GM19239 (cell line): ENCODE measurements at places on chromosomes 7 and 10.

DNA sequence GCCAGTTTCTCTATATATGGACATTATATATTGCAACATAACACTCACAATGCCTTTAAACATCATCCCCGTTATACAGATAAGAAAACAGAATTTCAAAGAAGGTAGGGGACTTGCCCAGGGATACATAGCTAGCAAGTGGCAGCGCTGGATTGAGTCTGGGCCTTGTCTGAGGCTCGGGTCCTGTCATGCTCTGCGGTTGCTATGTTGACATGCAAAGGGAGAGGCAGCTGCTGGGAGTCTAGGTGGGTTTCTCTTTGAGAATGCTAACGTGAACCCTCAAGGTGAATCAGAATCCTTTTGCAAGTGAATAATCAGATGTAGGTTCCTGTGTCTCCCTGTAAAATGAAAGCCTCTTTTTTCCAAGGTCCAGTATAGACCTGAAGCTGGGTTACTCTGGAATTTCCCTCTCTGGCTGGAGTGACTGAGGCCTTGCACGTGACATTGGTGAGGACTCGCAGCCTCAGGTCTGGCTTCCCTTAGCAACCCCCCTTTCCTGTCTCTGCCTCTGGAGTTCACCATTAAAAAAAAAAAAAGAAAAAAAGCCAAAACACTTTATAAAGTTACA is 38.9 kb downstream of the TCF7L2 start:
- DNase-seq = no peak

DNA sequence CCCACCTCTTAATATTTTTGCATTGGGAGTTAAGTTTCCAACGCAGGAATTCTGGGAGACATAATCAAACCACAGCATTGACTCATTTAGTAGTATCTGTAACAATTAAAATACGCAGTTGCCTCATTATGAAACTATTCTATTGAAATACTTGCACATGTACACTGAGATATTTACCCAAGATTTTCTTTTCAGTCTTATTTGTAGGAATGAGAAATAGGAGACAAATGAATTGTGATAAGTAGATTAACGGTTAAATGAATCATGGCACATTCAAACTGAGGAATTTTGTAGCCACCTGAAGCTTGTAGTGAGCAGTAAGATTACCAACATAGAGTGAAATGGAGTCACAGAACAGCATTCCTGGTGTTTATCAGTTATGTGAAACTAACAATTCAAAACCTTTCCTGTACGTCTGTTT is 18.1 kb downstream of the RP9 start:
- no peak for DNase-seq

GRCh38 chr7:85509476-85509875 is 322.6 kb upstream of the SEMA3D start:
- no peak for DNase-seq

- DNase-seq = no peak
Observed at GRCh38 chr7:18580950-18581349, 85.4 kb downstream of the HDAC9 start.

- DNase-seq = no peak
Observed at GRCh38 chr7:42269161-42269560, 32.2 kb upstream of the GLI3 start.

GRCh38 chr7:28169230-28169629 is 11.4 kb downstream of the JAZF1 start:
- no peak for DNase-seq

DNA sequence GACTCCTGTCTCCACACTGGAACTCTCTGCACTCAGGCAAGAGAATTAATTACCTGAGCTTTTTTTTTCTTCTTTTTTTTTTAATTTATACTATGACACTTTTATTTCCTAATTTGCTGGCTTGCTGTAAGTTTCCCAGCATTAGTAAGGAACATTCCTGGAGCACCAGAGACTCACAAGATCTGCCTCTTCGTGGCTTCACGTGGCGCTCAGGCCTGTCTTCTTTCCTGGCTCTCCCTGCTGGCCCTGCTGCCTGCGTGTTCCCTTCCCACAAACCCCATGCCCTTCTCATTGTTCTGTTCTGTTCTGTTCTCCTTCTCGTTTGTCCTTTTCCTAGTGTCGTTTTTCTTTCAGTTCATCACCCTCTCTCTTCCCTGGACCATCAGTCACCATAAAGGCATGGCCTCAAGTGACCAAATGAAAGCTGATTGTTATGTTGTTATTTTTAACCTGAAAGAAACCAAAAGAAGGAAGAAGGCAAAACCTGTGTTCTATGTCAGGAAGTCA is 591.6 kb upstream of the PFKP start:
- no peak for DNase-seq

DNA sequence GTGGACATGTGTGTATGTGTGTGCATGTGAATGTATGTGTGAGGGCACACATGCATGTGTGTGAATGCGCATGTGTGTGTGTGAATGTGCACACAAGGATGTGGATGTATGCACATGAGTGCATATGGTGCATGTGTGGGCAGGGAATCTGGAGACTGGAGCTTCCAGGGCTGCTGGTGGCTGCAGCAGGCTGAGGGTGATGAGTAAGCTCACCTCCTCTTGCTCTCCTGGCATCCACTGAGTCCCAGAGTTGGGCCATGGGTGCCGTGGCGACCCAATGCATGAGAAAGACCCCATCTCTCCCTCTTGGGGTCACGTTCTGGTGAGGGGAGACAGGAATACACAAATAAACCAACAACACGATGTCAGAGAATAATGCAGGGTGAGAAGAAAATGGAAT is 33.3 kb upstream of the COL13A1 start:
- DNase-seq = no peak

DNA sequence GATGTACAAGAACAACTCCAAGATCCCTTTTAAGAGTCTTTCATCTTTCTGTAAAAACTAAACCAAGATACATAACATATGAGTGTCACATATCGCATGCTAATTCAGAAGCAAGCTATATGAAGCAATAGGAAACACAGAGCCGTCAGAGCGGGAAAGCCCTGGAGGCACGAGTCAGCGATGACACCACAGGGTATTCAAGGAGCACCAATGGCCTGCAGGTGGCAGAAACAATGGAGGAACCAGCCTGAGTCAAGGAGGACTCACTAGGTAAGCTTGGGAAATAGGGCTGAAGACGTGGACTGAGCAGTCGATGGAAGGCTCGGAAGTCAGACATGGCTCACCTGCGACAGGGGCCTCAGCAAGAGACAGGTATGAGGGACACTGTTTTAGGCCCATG is 214.4 kb downstream of the FAM107B start:
- no peak for DNase-seq

DNA sequence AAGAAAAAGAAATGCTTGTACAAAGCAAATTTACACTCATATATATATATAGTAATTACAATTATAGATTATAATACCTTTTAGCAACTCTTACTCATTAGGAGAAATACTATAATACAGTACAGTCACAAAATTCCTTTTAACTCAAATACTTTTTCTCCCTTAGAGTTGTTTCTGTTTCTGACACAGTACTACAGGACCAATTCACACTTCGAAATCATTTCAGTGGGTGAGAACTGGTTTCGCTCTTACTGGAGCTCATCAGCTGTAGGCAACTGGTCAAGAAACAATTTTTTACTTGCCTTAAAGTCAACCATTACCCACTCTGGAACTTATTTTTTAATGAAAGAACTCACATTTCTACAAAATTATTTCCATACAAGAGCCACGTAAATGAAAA is 6.0 kb downstream of the CCDC186 start:
- DNase-seq = no peak

GRCh38 chr7:128053023-128053422 is 21.8 kb upstream of the LRRC4 start:
- no peak for DNase-seq

DNA sequence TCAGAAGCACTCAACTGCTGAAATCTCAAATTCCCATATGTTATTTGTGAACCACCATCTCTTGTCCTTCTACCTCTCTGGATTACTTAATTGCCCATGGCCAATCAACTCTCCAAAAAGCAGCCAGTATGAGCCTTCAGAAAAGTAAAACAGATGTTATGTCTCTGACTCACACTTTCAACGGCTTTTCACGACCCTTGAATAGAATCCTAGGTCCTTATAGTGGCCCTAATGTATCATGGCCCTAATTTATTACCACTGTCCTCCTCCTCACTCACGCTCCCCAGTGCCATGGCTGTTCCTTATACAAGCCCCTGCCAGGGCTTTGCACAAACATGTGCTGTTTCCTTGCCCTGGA is 20.0 kb downstream of the ZNF438 start:
- no peak for DNase-seq

DNA sequence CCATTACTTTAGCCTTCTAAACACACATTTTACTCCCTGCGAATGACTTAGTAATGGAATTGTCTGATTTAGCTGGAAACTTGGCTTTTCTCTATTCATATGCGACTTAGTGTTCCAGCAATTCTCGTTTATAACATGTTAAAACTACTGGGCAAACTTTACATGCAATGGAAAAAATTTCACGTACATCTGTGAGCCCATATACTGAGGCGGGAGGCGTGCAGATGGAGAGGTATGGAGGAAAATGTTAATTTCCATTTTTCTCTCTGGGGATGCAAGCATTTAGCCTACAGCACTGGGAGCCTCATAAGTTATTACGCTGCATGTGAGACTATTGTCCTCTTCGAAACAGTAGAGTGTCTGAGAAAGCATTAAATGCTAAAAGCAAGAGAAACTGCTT is 591.5 kb upstream of the ANKRD30A start:
- no peak for DNase-seq

DNA sequence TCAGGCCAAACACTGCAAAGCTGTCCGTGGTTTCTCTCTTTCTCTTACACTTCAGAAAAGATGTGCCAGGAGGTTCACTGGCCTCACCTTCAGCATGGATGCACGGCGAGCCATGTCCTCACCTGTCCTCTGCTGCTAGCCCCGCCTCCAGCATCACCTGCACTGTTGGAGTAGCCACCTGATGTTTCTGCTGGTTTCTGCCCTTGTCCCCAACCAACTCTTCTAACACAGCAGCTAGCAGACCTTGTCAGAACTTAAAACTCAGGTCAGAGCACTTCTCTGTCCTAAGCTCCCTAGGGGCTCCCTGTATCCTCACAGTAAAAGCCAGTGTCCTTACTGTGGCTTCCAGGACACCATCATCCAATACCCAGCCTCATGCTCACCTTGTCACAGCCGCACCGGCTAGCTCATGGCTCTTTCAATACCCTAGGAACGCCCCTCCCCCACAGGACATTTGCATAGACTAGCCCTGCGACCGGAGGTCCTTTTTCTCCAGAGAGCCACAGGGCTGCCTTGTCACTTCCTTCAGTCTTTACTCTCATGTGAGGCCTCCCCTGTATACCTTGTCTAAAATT is 15.2 kb downstream of the PALD1 start:
- peak; percentile 82 for DNase-seq

- DNase-seq = no peak
Observed at GRCh38 chr10:107083388-107084009, 81.0 kb downstream of the SORCS1 start.

GRCh38 chr10:60973086-60973485 is 29.1 kb upstream of the RHOBTB1 start:
- no peak for DNase-seq

DNA sequence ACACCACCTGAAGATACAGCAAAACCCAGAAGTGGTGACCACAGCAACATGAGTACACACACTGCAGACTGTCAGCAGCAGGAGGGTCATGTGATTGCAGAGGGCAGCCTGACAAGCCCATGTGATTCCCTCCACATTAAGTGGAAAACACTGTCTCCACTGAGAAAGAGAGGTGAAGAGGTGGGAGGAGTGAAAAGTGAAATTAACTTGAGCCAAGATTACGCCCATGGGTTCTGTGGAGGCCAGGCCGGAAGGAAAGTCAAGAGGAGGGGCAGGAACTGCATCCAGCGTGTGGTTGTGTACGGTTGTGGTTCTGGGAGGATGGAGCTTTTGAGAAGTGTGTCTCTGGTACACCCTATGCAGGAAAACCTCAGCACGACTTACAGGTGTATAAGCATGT is 138.5 kb downstream of the PLXNA4 start:
- no peak for DNase-seq

- DNase-seq = no peak
Observed at GRCh38 chr10:22042557-22043326, 39.2 kb upstream of the DNAJC1 start.

DNA sequence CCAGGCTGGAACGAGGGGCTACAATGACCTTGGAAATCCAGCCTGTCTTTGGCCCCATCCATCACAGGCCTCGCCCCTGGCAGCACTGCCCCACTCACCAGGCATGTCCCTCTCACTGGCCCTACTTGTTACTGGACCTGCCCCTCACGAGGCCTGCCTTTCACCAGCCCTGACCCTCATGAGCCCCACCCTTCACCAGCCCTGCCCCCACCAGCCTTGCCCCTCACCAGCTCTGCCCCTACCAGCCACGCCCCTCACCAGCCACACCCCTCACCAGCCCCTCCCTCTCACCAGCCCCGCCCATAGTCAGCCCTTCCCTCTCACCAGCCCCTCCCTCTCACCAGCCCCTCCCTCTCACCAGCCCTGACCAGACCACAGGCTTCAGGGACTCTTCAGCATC is 57.8 kb downstream of the COL26A1 start:
- DNase-seq = no peak

DNA sequence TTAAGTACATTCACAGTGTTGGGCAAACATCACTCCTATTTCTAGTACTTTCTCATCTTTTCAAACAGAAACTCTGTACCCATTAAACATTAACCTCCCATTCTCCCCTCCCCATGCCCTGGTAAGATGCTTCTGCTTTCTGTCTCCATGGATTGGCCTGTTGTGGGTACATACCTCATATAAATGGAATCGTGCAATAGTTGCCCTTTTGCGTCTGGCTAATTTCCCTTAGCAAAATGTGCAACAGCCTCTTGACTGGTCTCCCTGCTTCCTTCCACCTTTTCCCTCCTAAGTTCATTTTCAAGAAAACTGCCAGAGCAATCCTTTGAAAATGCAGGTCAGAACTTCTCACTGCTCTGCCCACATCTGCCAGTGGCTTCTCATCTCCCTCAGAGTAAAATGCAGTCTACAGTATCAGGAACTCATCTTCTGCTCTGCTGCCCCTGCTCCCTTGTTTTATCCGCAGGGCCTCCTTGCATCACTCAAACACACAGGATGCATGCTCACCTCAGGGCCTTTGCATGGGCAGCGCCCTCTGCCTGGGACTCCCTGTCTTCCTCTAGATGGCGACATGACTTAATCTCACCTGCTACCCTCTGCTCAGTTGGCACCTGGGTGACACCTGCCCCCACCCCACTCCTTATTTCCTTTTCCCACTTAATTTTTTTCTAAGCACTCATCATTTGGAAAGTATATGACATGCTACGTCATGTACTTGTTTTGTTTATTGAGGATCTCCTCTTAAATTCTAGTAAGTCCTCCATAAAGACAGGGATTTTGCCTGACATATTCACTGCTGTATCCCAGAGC is 44.3 kb upstream of the ECHDC3 start:
- DNase-seq = no peak

DNA sequence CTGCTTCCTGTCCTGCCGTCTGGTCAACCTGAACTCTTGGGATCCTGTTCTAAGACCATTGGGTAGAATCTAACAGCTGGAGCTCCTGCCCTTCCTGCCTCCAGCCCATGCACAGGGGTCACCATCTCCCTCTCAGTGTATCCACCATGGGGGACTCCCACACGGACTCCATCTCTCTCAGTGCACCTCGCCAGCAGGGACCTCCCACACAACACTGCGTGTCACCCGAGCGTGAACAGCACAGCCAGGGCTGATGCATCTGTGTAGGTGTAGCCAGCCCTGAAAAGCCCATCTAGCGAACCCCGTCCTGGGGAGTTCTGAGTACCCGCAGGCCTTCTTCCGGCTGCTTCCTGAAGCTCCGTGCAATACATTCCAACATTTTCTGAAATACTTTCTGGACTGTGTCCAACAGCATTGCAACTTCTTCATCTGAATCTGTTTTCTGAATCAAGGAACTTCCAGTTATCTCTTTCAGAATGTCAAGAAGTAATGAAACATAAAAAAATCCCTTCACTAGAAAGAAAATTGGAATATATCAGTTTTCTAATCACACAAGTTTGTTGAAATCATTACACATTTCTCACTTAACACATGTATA is 52.5 kb downstream of the NCAPG2 start:
- DNase-seq = no peak
